ENCODE measurements at places on chromosomes 5 and 9.

DNA sequence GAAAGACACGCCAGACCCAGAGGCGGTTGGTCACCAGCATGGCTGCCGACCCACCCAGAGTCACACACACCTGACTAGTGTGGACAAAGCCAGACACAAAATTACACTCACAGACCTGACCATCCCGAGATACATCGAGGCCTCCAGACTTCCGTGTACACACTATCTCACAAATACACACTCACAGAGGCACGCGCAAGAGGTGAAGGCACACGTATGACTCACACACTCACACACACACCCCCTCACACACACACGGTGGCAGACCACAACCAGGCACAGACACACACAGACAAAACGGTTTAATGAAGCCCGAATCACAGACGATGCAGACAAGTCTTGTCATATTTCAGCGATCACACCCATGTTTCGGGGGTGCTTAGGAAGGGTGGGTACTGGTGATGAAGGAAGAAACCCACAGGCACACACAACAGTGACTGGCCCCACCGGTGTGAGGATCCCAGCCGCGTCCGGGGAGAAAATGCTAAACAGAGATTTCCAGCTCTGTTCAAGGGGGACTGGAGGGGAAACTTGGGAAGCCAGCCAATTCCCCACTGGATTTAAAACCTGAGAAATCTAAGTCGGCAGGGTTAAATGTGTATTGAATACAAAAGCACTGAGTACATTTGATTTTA is 51.3 kb downstream of the CRB2 start:
- no peak for DNase-seq

- DNase-seq, result no peak
Measured at GRCh38 chr5:27708534-27708933, 670.1 kb upstream of the CDH9 start.

- no peak for DNase-seq
Measured at GRCh38 chr9:78630966-78631365, 334.0 kb downstream of the PSAT1 start.

DNA sequence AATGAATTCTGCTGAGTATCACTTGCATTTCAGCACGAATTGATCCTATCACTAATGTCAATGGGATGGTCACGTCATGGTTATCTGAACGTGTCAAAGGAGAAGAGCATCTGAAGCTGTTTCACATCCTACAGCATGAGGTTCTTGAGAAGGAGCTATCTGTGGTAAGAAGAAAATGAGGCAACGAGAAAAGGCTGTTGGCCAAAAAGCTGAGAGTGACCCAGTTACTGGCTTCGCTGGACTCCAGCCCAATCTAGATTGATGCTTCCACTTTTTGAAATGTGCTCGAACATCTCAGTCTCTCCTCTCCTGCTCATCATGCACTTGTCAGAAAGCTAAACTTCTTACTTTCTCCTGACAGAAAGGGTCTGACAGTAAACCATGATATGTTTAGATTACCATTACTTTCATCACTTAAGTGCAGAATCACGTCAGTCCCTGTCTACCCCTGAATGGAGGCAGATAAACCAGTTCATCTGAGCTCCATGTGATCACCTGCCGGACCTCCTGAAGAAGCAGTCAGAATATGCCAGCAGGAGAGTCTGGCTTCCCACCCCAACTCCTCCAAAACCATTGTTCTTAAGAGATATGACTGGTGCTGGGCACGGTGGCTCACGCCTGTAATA is 22.5 kb downstream of the MGAT1 start:
- DNase-seq, result no peak

GRCh38 chr9:136686534-136686793 is 793 bp downstream of the AGPAT2 start:
- no peak for DNase-seq

- DNase-seq, result peak; percentile 69
Measured at GRCh38 chr5:33936004-33936380, 194 bp upstream of the RXFP3 start.

- DNase-seq, result no peak
Measured at GRCh38 chr5:131988601-131989000, 22.9 kb downstream of the ACSL6 start.

Data from activated CD4-positive, alpha-beta T cell treated with anti-CD3 and anti-CD28 coated beads for 48 hours (primary cell).